ENCODE measurements at places on chromosomes 5 and 9.

DNA sequence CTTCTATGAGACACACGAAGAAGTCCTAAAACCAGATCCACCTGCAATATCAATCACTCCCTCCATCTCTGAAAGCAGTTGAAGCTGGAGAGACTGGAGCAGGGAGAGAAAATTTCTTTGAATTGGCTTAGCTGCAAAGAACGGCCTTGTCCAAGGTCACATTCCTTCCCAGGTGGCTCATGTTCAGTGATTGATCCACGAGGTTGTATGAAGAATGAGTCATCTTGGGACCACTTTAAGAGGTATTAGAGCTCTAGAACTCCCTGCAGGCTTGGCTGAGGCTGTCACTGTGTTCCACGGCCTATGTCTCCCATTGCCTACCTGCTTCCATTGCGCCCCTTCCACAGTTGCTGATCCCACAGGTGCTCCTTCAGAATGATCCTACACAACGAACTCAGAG lies 68.2 kb downstream of the HMHB1 start:
- no peak for DNase-seq

GRCh38 chr9:113614843-113615648 lies 151.5 kb downstream of the RGS3 start:
- peak; percentile 45 for DNase-seq

DNA sequence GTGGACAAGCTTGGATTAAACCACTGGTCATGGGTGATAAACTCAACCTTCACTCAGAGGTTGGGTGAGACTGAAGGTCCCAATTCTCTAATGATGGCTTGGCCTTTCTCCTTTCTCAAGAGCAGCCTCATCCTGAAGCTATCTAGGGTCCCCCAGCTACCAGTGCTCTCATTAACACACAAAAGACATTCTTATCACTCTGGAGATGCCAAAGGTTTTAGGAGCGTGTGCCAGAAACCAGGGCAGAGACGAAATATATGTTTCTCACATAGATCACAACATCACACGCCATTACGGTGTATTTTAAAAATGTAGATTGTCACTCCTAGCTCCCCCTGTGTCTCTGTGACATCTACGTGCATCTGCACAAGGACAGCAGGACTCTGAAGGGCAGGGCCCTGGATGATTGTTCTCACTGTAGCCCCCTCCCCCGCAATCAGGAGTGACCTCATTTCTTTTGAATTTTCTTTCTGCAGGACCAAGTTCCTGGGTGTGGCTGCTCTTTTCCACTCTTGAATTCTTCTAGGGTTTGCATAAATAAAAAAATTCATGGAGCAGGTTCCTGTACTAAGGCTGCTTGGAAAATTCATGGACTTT lies 311.3 kb downstream of the GADD45G start:
- DNase-seq, result no peak

- no peak for DNase-seq
These were observed 69.6 kb downstream of the ANKRD33B start for GRCh38 chr5:10633271-10634049.

- DNase-seq, result no peak
These were observed at the start of gene NCS1 for GRCh38 chr9:130172161-130172857. NCS1 (plus strand) TSS chr9:130172404; CDS start chr9:130172664, 260 bp downstream.

GRCh38 chr5:138663561-138663960 lies 88.4 kb upstream of the HSPA9 start:
- no peak for DNase-seq

- no peak for DNase-seq
These were observed 52.8 kb upstream of the EGFL7 start for GRCh38 chr9:136609838-136610311.

- DNase-seq, result no peak
These were observed 55.4 kb upstream of the RPL26L1 start for GRCh38 chr5:172903790-172904189.

- no peak for DNase-seq
These were observed 201.9 kb downstream of the PBX3 start for GRCh38 chr9:125948887-125949596.

DNA sequence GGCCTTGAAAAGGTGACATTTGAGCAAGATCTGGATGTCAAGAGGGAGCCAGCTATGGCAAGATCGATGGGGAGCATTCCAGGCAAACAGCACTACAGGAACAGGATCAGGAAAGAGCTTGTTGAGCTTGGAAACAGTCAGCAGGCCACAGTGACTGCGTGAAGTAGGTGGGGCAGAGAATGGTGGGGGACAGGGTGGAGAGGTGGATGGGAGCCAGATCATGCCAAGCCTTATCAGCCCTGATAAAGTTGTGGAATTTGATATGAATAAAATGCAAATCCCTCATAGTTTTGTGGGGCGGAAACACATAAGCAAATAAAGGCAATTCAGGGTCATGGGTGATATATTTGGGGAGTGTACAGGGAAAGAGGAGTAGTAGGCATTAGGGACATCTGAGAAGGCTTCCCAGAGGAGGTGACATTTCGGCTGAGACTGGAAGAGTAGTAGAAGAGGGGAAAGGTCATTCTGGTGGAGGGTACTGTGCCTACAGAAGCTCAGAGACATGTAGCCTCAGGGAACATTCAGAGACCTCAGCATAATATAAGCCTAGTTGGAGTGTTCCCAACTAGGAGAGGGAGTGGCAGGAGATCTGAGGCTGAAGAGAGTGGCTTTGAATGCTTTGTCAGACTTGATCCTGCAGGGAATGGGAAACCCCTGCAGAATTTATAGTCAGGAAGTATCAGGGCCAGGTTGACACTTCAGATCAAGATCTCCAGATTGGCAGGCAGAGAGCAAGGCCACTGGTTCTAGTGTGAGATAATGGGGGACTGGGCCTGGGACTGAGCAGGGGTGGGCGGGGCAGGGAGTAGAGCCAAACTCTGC lies 9.7 kb upstream of the CYSTM1 start:
- DNase-seq, result no peak

GRCh38 chr9:5513966-5514616 lies 3.8 kb downstream of the PDCD1LG2 start:
- DNase-seq, result no peak

- DNase-seq, result no peak
These were observed 260.6 kb upstream of the ANKRD55 start for GRCh38 chr5:56493766-56494165.

DNA sequence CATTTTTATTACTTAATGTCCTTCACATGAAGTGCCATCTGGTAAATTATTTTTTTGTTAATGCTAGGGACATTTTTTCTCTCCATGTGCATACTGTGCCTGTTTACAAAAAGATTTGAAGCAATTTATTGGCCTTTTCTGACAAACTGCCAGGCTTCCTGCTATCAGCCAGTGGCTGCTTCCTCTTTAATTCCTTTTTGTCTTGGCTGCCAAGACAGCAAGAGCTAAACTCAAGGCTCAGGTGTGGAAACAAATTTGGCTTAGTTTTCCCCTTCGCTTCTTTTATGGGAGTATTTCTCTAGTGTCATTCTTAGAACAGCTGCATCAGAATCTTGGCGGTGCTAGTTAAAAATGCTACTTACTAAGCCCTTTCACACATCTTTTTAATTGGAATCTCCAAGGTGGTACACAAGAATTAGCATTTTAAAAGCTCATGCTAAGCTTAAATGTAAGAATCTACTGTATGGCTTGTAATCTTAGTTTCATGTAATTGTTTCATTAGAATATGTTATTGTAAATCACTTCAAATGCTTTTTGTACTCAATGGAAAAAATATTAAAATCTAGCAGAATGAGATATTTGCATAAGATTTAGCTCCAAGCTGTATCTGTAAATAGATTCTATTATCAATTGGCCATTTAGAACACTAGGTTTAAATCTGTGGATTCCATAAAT lies 134.2 kb upstream of the RASGRF2 start:
- no peak for DNase-seq

DNA sequence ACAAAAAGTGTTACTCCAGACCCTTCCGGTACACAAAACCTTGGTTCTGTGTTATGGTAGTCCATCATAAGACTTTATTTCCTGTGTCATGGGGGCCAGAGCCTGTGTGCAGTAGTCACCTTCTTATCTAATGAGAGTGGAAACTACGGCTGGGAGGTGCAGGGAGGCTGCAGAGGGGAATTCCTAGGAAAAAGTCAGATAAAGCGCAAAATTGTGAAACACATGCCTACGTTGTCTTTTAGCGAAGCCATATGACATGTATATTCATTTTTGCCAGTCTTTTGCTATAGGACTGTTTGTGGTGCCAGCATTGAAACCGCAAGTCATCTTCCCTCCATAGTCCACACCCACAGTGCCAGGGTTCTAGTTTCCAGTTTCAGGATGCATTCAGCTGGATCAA lies 80.7 kb downstream of the PPARGC1B start:
- DNase-seq, result no peak

DNA sequence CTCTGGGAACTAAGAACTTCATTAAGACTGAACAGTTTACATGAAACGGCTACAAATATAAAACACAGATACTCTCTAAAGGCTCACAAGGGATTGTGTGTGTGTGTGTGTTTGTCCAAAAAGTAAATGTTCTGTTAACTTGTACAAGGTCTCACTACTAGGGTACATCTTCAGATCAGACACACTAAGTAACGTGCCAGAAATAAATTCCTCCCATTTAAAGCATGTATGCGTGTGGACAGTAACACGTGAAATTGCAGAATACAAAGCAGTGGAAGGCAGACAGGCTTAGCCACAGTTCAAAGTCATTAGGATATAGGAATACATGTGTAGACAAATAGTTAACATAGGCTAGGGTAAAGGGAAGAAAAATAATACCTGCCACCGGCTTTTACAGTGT lies 1.8 kb downstream of the BNC2 start:
- no peak for DNase-seq

DNA sequence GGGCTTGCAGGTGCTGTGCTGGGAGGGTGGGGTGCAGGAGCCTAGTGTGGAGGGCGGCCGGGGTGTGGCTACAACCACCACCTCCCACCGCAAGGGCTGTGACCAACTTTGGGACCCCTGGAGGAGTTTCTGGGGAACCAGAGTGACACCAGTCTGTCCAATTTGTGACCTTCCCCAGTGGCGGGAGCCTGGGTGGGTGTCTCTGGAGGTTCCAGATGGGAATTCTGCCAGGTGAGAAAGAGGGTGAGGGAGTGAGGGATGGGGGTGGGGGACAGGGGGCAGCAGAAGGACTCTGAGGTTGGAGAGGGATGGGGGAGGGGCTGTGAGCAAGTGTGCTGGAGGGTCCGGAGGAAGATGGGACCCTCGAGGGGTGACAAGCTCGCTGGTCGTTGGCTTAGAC lies 4.2 kb upstream of the CACNA1B start:
- DNase-seq, result no peak

GRCh38 chr5:119276978-119277377 lies 78.8 kb upstream of the TNFAIP8 start:
- DNase-seq, result no peak

DNA sequence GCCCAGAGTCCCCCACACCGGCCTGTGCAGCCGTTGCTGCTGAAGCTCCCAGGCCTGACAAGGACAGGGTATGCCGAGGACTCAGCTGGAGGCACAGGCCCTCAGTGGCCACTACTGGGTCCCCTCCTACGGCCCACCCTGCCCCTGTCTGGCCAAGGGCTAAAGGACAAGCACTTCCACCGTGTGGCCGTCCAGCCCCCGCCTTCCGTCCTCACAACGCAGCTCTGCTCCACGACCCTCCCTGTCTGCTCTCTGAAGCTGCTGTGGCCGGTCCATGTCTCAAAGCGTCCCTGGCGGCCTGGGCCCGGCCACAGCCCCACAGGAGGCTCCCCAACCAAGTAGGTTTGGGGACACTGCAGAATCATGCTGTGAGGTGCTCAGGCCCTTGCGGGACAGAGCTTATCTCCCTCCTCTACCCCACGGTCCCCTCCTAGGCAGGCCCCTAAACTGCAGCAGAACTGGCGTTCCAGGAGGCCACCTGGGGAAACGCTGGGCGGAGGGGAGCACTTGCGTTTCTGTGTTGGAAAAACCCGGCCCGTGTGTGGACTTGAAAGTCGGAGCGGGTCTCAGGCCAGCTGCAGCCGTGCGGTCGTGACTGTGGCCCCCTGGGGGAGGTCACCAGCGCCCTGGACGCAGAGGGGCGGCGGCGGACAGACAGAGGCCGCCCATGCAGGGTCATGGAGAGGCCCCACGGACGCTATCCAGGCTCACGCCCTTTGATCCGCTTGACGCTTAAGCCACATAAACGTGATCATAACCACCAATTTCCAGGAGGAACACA lies 45.6 kb downstream of the NKD2 start:
- DNase-seq, result no peak

DNA sequence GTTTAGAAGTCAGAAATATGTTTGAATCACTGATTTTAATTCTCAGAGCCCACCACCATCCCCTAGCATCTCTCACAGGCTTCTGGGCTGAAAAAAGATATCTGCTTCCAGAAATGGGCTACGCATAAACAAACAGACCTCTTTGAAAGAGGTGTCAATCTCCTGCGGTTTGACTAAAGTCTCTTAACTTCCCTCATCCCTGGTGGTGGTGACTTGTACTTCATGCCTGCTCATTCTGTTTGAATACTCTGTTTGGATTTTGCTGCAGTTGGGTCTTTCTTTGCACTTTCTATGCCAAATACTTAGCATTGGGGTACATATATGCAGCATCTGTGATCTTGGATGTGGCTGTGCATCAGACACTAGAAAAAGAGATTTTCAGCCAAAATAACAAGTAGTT lies 157.2 kb upstream of the ATP10B start:
- DNase-seq, result no peak

DNA sequence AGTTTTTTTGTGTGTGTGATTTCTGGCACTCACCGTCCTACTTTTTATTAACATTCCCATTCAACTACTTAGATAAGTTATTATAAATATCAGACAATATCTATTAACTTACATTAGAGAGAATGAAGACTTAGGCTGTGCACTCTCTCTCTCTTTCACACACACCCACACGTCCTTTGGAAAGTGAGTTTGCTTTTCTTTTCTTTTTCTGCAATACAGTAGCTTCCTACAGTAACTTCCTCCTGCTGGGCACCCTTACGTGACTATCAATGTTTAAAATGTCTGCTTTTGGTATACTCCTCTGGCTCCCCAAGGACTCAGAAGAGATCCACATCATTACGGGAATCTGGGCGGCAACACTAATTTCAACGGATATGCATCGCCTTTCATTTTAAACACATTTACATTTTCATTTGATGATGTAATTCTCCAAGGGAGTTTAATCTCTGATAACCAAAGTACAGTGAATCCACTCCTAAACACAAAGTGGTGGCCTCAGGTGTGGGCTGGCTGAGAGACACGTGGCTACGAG lies 179.5 kb downstream of the MAPKAP1 start:
- DNase-seq, result no peak

GRCh38 chr5:17434982-17435381 lies 63.0 kb upstream of the TAF11L2 start:
- no peak for DNase-seq

All from astrocyte of the cerebellum (primary cell).